ENCODE measurements at places on chromosomes 12 and 14.

GRCh38 chr12:46983959-46984841, 95.2 kb upstream of the PCED1B start:
- no peak for DNase-seq

- DNase-seq: peak; percentile 48
Observed at GRCh38 chr12:50070314-50071060, 13.1 kb downstream of the ASIC1 start.

DNA sequence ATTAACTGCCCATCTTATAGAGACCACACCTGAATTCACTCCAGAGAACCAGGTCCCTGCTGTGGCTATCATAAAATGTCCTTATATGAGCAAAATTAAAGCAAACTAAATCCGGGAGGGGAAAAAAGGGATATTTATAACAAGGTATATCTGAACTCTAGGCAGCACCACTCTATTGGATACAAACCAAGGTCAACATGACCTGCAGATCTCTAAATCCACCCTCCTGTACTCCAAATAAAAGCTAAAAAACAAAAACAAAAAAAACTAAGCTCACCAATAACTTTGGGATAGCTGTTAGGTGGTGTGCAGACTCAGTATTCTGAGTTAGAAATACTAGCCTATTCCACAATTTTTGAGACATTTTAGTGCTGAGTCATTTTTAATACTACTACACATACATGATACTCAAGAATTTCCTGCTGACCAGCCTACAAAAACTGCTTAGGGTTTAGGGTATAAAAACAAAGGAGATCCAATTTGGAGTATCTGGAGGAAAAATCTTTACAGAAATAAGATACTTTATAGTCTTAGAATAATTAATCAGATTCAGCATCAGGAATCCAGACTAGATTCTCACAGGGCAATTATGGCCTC, 46.6 kb upstream of the LTBP2 start:
- DNase-seq: no peak

GRCh38 chr12:2764398-2764797, 30.4 kb upstream of the FKBP4 start:
- no peak for DNase-seq

DNA sequence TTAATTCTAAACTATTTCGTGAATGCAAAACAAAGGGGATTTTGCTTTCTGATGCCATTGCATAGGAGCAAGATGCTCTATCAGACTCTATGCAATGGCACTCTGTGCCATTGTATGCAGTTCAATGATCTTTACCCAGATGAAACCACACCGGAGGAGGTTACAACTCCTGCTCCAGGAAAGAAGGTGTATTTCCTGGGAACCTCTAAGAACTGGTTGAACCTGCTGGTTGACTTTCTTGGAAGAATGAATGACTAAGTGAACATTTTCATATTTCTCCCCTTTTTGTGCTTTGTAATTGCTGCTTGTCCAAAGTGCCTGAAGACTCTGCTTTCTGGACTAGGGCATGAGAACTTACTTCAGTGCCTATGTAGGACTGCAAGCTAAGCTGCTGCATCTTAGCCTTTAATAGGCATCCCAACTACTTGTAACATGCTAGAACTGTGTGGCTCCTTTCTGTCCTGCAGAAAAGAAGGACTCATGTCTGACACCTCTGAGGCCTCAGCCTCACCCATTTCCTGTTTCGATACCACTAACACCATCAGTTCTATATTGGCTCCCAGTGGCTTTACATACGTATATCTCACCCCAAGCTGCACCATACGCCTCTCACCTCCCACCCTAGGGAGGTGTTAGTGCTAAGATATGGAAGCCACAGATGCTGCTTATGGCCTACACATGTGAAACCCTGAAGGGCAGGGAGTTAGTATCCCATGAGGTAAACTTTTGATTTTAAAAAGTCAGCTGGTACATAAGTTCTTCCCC, 193.5 kb upstream of the CNOT2 start:
- DNase-seq: no peak

GRCh38 chr14:76701436-76701835, 59.8 kb upstream of the VASH1 start:
- DNase-seq: no peak

DNA sequence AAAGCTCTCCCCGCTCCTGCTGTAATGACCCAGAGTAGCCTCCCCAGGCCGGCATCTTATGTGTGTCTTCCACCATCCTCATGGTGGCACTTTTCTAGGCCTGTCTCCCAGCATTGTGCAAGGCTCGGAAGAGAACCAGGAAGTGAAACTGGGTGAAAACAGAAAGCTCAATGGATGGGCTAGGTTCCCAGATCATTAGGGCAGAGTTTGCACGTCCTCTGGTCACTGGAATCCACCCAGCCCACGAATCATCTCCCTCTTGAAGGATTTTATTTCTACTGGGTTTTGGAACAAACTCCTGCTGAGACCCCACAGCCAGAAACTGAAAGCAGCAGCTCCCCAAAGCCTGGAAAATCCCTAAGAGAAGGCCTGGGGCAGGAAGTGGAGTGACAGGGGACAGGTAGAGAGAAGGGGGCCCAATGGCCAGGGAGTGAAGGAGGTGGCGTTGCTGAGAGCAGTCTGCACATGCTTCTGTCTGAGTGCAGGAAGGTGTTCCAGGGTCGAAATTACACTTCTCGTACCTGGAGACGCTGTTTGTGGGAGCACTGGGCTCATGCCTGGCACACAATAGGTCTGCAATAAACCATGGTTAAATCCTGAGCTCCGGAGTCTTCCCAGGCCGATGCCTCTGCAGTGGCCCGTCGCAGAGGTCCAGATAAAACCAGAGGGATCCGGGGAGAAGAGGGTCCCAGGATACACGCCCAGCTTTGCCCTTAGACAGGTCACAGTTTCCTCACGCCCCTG, 15.6 kb downstream of the ACVRL1 start:
- DNase-seq: no peak

DNA sequence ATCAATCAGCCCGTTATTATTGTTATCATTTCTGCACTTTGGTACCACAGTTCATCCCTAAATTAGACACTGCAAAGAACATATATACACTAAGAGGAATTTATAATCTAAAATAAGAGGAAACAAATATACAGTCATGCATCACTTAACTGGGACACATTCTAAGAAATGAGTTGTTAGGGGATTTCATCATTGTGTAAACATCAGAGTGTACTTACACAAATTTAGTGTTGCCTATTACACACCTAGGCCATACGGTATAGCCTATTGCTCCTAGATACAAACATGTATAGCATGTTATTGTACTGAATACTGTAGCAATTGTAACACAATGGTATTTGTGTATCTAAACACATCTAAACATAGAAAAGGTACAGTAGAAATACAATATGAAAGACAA, 190.5 kb downstream of the BMP4 start:
- no peak for DNase-seq

GRCh38 chr12:123787466-123787865, 25.4 kb downstream of the DNAH10 start:
- DNase-seq: no peak

DNA sequence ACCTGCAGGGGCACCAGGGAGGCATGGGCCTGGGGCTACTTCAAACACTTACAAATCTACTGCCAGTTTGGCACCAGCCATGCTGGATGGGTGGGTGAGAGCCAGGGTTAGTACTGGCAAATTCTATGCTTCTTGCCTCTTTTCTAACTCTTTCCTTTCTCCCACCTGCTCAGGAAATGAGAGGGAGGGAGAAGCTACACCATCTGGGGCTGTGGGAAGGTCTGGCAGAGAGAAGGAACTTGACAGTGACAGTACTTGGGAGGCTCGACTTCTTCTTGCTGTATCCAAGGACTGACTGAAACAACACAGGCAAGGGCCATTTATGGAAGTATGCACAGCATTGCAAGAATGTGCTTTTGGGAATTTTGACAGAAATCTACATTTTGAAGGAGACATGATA, 149.6 kb upstream of the DYRK2 start:
- no peak for DNase-seq

Data from T-helper 9 cell (primary cell).